Activated gamma-delta T cell (primary cell): ENCODE measurements at places on chromosomes 3 and 15.

DNA sequence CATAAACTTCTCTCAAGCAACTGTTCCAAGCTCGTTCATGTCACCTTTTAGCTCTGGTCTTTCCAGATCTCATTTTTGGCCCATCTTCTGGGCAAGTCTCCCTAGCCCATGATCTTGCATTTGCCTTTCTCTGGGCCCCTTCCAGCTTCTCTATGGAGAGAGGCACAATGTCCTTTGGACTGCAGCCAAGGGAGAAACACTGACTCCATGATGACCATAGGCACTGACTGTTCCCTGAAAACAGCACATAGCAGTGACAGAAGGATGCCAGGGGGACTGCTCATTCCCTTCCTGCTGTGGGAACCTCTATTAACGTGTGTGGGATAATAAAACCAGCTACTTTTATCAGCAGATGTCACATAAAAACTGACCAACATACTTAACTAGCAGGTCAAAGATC lies 60.3 kb downstream of the STRIT1 start:
- DNase-seq: no peak

DNA sequence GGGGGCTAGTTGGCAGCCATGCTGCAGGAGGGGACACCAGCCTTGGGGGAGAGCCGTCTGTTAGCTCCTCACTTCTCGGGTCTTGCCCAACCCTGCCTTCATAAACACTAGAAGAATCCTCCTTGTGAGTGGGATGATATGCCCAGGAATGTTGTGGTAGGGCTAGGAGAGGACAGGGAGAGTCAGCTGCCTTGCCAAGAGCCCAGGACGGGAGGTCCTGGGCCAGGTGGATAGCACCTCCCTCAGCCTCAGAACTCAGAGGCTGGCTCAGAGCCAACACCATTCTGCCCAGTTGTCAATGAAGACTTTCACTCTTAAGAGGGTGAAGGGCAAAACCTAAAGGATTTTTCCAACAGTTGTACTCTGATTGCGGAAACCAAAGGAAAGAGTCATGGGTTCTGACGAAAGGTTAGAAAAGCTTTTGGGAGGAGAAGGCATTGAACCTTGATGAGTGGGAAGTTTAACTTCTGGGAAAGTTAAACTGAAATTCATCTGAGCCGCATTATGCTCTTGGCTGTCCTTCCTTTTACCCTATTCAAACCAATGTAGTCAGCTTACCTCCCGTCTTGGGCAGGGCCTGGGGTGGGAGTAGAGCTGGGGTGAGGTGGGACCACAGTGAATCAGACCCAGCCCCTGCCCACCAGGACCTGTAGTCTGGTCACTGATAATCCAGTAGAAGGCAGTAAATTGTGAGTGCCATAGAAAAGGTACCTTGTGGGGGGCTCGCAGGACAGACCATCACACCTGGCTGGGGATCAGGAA lies 81.9 kb downstream of the FAM43A start:
- no peak for DNase-seq

DNA sequence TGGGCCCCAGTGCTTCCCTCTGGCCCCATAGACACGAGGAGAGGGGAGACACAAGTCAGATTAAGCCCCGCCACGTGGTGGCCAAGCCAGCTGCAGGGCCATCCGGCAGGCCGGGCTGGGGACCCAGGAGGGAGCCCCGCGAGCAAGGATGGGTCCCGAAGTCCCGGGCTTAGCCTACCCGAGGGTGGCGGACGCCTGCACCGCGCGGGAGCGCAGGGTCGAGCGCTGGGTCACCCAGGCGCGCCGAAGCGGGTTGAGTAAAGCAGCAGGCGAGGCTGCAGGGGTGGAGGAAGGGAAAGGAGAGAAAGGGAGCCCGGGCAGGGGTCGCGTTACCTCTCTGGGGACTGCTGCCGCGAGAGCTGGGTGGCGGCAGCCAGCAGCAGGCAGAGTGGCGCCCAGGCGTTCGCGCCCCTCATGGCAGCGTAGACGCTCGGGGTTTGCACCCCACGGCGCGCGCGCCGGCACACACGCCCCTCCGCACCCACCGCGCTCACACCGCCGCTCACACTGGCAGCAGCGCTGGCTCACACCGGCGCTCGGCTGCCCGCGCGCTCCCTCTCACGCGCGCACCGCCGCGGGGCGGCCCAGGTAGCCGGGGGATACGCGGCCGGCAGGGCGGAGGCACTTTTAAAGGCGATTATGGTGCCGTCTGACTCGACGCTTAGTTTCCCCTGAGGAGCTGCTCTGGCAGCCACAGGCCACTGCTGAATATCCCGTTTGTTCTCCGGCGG lies at the start of gene PCOLCE2:
Gene PCOLCE2, minus strand, starts transcription at position 603 of the 731 bp plus-strand sequence. Its CDS starts 187 bp downstream, at position 416.
- DNase-seq: no peak

GRCh38 chr15:81222007-81222406 lies 25.3 kb downstream of the IL16 start:
- no peak for DNase-seq

DNA sequence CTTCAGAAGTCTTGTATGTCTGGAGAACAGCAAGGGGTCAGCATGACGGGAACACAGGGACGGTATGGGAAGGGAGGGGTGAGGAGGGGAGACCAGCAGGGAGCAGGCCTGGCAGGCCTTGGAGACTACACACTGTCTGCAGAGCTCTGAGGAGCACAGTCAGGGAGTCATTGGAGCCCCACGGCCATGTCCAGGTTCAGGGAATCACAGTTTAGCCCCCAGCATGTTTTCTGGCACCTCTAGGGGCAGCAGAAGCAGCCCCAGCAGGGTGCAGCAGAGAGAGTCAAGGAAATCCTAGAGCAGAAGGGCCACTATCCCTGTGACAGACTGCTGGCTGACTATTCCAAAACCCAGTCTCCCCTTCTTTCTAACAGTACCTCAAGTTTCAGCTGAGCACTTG lies 3.2 kb downstream of the LAMP3 start:
- no peak for DNase-seq

GRCh38 chr15:57694279-57694678 lies 12.2 kb upstream of the POLR2M start:
- DNase-seq: no peak

DNA sequence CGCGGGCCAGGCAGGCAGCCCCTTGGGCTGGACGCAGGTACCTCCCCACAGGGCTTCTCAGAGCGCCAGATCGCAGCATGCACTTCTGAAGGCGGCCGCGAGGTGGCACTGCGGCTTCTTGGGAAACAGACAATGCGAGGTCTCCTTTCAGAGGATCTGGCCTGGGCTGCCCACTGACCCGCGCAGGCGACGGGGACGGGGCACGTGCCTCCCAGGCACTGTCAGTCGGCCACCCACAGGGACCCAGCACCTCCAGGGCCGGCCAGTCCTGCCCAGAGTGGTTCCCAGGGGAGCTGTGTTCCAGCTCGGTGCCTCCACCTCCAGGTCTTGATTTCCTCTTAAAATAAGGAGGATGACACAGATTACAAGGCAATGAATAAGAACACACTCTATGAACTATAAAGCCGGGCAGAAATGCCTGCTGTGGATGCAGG lies 24.4 kb upstream of the TXNRD3 start:
- DNase-seq: peak; percentile 58

DNA sequence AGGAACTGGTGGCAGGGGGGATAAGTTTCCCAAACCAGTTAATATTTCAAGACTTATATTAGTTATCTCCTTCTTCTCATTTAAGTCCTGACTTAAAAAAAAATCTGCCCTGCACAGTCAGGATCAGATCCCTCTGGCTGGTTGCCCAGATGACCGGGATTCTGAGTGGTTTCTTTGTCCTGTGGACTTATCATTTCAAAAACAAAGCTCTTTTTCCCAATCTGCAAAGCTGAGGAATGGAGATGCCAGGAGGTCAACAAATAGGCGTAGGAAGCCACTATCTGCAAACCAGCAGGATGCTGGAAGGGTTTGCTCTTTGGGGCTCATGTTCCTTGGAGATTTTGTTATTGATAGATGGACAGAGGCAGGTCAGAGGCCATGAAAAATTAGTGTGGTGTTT lies 5.8 kb downstream of the C3orf20 start:
- no peak for DNase-seq

DNA sequence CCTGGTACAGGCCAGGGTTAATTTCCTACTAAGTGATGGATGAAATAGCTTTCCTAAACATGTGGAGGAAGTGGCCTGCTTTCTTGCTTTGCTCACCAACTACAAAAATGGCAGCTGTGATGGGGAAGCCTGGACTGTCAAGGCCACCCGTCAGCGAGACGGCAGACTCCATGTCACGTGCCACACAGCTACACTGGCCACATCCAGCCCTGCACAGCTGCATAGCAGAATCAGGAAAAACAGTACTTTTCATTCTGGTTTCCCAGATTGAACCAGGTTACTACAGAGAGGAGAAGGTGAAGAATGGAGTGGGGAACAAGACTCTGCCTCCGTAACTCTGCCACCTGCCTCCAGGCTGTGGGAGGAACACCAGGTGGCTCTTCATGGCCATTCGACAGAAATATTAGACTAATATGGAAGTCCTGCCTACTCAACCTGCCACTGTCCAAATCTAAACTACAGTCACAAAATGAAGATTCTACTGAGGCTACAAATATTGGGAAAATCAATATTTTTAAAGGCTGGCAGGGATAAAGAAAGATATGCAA lies 174.3 kb downstream of the MAGI1 start:
- DNase-seq: no peak

GRCh38 chr3:74413547-74414241 lies 200.8 kb downstream of the CNTN3 start:
- DNase-seq: no peak

DNA sequence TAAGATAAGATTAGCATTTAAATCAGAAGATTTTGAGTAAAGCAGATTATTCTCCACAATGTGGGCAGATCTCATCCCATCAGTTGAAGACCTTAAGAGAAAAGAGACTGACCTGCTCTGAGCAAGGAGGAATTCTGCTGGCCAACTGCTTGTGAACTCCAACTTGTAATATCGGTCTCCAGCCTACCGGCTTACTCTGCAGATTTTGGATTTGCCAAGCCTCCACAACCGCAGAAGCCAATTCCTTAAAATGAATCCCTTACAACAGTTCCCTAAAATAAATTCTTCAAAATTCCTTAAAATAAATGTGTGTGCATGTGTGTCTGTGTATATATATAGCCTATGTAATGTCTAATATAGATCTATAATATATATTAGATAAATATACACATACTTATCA lies 107.4 kb upstream of the KLF13 start:
- no peak for DNase-seq

DNA sequence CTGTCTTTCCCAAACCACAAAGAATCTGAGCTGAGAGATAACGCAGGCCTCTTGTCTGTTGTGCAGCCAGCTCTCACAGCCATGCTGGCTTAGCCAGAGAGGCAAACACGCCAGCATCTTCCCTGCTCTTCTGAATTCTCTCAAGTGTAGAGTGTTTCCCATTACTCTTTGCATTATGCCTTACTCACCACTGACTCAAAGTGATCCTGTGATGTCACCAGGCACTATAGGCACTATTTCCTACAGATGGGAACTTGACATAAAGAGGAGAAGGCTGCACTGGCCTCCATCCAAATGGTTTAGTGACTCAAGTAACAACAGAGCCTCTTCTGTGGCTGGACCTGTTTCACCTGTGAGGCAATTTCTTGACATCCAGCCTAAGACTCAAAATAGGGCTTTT lies 44.4 kb downstream of the PDZRN3 start:
- DNase-seq: no peak

DNA sequence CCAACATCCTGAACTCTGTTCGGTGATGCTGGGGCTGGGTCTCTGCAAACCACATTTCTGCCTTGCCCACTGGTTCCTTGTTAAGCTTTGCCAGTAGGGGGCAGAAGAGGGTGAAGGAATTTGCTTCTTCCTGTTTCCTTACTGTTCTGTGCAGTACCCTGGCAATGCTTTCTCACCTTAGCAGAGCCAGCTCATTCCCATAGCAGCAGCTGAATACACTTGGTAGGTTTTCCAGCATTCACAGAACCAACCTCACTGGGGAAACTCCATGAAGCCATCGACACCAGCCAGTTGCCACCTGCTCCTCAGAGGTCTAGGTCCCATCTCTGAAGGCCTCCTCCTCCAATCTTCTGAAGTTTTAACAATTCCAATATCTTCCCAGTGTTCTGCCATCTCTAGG lies 308.4 kb downstream of the PDCD6IP start:
- no peak for DNase-seq

DNA sequence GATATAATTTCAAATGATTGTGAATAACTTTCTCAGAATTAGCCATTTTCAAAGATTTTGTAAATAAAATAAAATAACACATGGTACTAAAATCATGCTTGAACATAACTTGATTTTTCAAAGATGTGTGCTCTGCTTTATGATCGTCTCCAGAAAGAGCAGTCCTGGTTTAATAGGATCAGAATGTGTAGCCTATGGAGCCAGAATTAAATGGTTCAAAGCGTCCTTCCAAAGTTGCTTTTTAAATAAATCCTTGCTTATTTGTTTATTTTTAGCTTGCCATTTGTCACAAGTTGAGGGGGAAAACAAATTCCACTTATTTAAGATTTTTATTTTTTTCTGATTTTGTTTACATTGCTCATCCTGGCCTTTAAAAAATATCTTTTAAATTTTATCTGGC lies 123.7 kb upstream of the SPRED1 start:
- no peak for DNase-seq

DNA sequence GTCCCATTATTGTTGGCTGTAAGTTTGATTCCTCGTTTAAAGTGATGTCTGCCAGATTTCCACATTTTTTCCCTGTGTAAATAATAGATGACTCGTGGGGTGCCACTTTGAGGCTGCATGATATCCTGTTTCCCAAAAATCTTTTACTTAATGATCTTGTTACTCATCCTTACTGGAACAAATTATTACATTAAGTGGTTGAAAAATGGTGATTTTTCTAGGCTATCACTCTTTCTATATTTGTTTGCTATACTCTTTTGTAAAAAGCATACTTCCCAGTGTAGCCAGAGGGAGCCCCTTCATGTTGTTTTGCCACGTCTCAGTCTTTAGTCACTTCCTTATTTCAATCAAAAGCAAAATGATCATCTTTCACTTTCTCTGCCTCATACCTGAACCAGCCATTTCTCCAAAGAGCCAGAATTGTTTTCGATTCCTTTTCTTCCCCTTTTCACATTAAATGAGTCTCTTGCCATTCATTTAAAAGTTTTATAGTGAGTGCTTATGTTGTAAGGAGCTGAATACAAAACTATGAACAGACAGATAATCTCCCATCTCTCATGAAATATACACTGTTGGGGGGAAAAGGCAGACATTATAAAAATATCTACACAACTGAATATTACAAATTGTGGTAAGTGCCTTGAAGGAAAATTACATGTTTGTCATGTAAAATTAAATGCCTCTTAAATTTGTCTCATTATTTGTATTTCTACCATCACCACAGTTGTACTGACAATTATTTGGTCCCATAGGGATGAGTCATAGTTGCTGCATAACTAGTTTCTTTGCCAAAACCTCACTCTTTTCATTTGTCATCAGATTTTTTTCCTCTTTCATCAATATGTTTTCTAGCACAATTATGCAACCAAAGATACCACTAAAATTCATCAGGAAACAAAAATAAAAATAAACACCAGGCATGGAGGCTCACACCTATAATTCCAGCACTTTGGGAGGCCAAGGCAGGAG lies 41.5 kb downstream of the ADGRG7 start:
- no peak for DNase-seq
